ENCODE measurements at places on chromosomes 6 and 20.
A peak's percentile ranks its signal among the peaks of the same experiment; 100 is the strongest.

DNA sequence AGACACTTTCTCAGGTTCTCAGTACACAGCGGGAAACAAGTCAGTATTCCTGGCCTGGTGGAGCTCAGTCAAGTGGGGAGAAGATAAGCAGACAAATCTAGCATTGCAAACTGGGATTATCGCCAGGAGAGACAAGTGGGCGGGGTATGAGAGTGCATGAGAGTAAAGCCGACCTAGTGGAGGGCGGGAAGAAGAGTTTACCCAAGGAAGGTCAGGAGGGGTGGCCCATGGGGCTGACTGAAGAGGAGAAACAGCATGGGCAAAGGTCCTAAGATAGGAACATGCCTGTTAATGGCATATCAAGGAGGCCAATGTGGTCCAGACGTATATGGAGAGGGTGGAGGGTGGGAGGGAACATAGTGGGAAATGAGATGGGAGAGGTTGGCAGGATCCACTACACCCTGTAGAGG is 12.4 kb upstream of the CSNK2A1 start:
- no peak for DNase-seq

DNA sequence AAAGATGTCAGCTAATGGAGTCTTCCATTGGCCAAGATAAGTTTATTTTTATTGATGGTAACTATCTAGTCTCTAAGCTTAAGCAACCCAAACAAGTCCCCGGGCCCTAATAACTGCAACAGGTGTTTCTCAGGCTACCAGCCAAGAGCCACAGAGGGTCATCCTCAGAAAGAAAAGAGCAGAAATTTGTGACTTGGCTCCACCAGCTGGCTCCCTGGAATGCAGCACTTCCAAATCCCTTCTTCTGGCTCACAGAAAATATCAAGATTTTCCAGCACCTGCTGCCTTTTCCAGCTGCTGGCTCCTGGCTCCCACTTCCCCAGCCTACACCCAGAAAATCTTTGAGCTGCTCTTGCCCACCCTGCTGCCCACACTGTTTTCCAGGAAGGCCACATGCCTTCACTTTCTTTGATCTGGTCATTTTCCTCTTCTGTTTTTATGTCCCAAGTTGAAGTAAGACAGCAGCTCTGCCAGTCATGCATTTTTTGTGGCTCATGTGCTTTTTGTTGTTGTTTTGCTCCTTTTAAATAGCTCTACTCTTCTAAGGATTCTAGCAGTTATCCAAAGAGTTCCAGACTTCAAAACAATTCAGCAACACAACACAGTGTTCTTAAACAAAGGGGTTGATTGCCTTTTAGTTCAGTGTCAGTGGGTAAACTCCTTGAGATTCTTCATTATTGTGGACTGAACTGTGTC is 151.0 kb upstream of the SMLR1 start:
- peak; percentile 72 for DNase-seq

DNA sequence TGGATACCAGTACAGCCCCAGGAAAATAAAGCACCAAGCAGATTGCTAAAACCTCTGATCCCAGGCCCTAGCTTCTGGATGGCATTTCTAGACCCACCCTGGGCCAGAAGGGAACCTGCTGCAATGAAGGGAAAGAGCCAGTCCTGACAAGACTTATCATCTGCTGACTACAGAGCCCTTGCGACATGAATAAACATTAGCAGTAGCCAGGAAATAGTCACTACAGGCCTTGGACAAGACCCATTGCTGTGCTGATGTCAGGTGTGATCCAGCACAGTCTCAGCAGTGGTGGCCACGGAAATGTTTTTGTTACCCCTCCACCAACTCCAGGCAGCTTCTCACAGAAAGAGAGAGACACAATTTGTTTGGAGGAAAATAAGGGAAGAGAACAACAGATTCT is 399.3 kb downstream of the HAO1 start:
- no peak for DNase-seq

DNA sequence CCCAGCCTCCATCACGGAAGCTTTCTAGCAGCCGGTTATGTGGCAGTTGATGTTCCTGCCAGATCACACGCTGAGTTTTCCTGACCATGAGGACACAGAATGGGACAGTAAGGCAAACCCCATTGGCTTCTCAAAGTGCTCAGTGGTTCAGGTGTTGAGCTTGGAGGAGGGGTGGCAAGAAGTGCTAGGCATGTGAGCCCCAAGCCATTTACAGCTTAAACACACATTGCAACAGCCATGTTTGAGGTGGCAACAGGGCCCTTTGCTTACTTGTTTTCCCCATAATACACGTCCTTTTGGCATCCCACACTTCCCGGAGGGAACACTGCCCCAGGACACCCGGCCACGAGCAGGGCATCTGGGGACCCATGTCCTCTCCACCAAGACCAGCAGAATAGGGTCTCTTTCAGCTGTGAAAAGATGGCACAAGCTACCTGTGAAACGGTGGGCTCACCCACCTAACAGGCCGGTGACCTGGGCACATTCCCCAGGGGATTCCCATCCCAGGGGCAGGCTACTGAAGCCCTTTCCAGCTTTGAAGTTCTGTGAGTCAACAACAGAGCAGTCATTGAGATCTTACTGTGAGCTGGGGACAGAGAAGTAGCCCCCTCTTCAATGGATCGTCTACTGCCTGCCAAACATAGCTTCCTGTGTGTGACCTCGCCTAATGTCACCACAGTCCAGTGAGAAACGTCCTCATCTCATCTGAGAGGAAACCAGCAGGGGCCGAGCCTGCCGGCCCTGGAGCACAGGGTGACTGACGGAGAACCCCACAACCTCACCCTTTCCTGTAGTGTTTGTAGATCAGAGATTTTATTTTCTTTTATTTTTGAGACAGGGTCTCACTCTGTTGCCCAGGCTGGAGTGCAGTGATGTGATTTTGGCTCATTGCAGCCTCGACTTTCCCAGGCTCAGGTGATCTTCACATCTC is 4.0 kb upstream of the TLDC2 start:
- no peak for DNase-seq

GRCh38 chr20:45069261-45069660 is 31.7 kb downstream of the KCNS1 start:
- DNase-seq: no peak

GRCh38 chr6:142725024-142725770 is 219.8 kb downstream of the HIVEP2 start:
- no peak for DNase-seq

- DNase-seq: no peak
Measured at GRCh38 chr20:50913690-50914375, 17.4 kb downstream of the ADNP start.

DNA sequence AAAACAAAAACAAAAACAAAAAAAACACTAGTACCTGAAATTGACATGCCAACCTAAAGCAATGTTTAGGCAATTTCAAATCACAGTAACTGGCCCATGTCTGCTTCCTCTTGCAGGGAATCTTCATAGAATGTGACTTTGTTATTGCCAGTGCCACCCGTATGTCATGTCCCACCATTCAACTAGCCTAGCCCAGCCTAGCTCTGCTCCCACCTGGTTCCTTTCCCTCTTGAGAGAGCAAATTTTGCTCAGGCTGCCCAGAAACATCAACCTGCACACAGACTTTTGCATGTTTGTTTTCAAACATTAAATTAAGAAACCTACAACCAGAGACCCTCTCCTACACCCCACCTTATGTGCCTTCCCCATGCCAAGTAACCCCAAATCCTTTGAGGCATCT is 124.8 kb upstream of the SLC2A12 start:
- DNase-seq: no peak

GRCh38 chr6:76422511-76423213 is 350.2 kb upstream of the IMPG1 start:
- DNase-seq: no peak

DNA sequence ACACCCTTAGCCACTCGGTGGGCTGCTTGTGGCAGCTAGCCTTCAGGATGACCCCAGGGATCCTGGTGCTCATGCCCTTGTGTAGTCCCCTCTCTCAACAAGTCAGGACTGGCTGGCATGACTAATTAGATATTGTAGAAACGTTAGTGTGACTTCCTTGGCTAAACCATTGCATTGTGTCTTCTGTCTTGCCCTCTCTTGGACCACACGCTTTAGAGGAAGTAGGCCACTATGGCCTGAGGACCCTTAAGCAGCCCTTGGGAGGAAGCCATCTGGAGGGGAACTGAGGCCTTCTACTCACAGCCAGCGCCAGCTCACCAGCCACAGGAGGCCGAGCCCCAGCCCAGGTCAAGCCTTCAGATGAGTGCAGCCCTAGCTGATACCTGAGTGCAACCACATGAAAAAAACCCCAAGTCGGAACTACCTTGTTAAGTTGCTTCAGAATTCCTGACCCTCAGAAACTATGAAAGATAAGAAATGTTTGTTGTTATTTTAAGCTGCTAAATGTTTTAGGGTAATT is 10.1 kb downstream of the ANGPT4 start:
- no peak for DNase-seq

- DNase-seq: no peak
Measured at GRCh38 chr20:62044631-62045030, 21.1 kb downstream of the TAF4 start.

- DNase-seq: no peak
Measured at GRCh38 chr6:22432060-22432459, 135.2 kb upstream of the PRL start.

DNA sequence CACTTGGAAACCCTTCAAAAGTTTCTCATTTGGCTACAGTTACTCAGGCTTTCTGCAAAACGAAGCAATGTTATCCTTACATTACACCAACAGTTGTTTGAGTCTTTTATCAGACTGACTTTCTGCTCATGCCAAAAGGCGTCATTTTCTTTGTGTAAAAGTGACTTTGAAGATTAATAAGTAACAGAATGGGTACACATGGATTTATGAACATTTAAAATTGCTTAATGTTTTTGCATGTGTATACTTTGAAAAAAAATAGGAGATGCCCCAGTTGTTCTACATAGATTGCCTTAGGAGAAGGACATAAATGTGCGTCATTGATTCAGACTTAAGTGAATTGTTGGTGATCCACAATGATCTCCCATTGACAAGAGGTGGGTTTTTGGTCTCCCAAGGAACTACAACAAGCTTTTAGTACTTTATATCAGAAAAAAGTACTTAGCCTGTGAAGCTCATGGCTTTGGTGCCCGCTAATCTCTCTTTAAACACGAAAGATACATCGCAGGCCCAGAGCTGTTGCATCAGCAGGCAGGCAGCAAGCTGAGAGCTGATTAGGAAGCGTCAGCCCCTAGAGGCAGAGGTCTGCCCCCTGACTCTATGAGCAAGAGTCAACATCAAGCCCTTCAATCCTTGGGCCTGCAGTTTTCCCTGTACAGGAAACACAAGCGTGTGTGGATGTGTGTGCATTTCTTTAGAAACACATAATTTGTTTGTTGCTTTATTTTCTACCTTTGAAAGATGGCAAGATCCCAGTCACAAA is 45.9 kb downstream of the SLC22A3 start:
- no peak for DNase-seq

- peak; percentile 88 for DNase-seq
Measured at GRCh38 chr6:149454346-149454848, 30.4 kb downstream of the ZC3H12D start.

GRCh38 chr20:63070301-63070625 is 63.5 kb upstream of the BHLHE23 start:
- DNase-seq: no peak

- DNase-seq: no peak
Measured at GRCh38 chr6:89965441-89966227, 71.4 kb downstream of the GJA10 start.

- no peak for DNase-seq
Measured at GRCh38 chr6:43515808-43516207, 918 bp downstream of the YIPF3 start.

DNA sequence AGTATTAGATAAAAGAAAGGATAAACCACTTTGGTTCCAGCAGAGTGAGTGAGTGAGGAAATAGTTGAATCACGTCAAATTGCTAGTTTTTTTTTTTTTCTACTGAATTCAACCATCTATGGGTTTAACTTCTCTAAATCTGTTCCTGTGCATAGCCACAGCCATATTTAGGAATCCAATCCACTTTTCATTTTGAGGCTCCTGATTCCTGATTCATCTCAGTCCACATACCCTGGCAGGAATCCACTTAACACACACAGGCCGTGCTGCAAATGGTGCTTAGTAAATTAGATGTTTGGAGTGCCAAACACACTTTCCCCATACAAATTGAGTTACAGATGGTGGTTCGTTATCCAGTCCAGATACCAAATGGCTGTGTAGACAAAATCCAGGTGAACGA is 220.3 kb downstream of the ALDH8A1 start:
- DNase-seq: no peak

GRCh38 chr6:83872386-83873118 is 13.1 kb downstream of the CYB5R4 start:
- DNase-seq: no peak
